ENCODE measurements at places on chromosomes 1 and 21. TPM values are rescaled to one million over a fixed set of nuclear protein-coding genes. Genes with fewer than 3 reads are reported as not detected.

The LAPTM5 gene
- total RNA-seq, result 214 TPM

The WDR4 gene
- total RNA-seq, result 46.5 TPM

The ACAP3 gene
- total RNA-seq, result 24.3 TPM

The HEYL gene
- total RNA-seq, result 0.23 TPM

The TMCC2 gene
- 11.0 TPM for total RNA-seq

The MARK1 gene
- not detected for total RNA-seq

The CHRM3 gene
- total RNA-seq, result 0.21 TPM

The LRRC38 gene
- total RNA-seq, result not detected

The LYPD8 gene
- total RNA-seq, result not detected

The WNT3A gene
- not detected for total RNA-seq

The AGPAT3 gene
- total RNA-seq, result 73.5 TPM

The DPT gene
- total RNA-seq, result not detected

The KLHDC9 gene
- 0.50 TPM for total RNA-seq

The ZNF593OS gene
- not detected for total RNA-seq

The TDRD5 gene
- not detected for total RNA-seq

All from activated CD4-positive, alpha-beta T cell treated with anti-CD3 and anti-CD28 coated beads for 36 hours (primary cell).